ENCODE measurements at places on chromosomes 1 and 21.

GRCh38 chr1:203275656-203276272, 29.6 kb upstream of the BTG2 start:
- no peak for DNase-seq

DNA sequence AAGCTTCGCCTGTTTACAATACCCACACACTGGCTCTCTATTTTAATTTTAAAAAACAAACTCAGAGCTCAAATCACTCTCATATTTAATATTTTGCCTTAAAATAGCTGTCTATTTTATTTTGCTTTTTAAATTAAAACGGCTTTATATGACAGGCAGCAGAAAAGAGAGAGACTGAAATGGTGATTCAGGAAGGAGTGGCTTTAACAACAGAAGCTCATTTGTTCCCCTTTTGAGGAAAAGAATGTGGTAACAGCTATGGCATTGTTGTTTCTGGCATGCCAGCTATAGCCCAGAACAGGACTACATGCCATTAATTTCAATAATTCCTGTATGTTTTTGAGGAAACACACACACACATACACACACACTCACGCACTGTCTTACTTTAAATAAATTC, 234.2 kb upstream of the PTBP2 start:
- no peak for DNase-seq

DNA sequence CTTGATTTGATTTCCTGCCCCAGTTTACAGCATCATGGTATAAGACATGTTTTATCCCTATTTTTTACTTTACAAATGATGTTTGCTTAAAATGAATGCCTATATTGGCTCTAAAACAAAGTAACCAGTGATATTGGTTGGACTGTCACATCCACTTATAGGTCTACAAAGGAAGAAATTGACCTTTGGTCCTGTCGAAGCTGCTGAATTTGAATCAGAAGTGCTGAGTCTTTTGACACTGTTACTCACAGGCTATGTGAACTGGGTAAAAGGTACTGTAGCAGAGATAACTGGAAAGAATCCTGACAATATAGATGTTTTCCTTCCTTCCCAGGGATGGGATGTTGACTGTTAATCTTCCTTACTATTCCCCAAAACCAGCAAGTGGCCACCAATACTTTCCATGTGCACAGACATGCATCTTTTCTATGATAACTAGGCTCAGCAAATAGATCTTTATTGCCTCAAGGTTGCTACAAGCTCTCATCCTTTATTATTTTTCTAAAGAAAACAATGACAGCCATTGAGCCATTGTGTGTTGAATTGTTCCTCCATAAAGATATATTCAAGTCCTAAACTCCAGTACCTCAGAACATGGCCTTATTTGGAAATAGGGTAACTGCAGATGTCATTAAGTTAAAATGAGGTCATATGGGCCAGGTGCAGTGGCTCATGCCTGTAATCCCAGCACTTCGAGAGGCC, 175.9 kb upstream of the NR5A2 start:
- no peak for DNase-seq

GRCh38 chr21:34570313-34570712, 44.6 kb downstream of the RCAN1 start:
- no peak for DNase-seq

GRCh38 chr1:14959059-14959694, 194.4 kb upstream of the TMEM51 start:
- DNase-seq: no peak

Data from activated T-helper 1 cell treated with anti-CD3 and anti-CD28 coated beads, Interleukin-2, amount 50 U/mL, for 16 hours (primary cell).